Naive thymus-derived CD8-positive, alpha-beta T cell (primary cell): ENCODE measurements at places on chromosomes 2 and 18.

GRCh38 chr2:95350774-95351597, 51.5 kb upstream of the FAHD2A start:
- DNase-seq, result no peak

- DNase-seq, result no peak
Observed at GRCh38 chr2:128300151-128301020, 18.3 kb downstream of the HS6ST1 start.

GRCh38 chr2:198697218-198697617, 760.5 kb downstream of the SATB2 start:
- no peak for DNase-seq

GRCh38 chr2:28084564-28084963, 194.0 kb downstream of the BABAM2 start:
- DNase-seq, result no peak

- DNase-seq, result no peak
Observed at GRCh38 chr18:45935591-45936335, 31.4 kb downstream of the EPG5 start.

DNA sequence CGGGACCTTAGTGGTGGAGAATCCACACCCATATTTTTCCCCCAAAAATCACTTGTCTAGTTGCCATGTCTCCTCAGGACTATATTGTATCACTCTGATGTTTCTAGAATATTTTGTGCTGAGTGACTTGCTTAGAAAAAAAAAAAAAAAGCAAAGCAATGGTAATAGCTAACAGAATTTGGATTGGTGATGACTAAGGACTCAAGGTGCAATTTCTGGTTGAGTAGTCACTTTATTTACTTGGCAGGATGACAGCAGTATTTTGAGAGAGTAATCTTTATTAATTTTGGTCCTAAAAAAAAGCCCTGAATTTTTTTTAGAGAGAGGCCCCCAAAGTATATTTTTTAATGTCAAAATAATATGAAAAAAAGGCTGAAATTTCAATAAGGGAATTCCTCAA, 32.8 kb upstream of the MYO3B start:
- DNase-seq, result no peak

- DNase-seq, result no peak
Observed at GRCh38 chr2:66030553-66030952, 404.4 kb upstream of the MEIS1 start.

- no peak for DNase-seq
Observed at GRCh38 chr2:48332286-48332685, 197.7 kb upstream of the STON1 start.
